CD4-positive, alpha-beta T cell treated with Interleukin-17A for 1 hour (primary cell): ENCODE measurements at places on chromosomes 2 and 18.
A peak's percentile ranks its signal among the peaks of the same experiment; 100 is the strongest.

- peak; percentile 83 for DNase-seq
Observed at GRCh38 chr2:68766376-68766845, 31.8 kb downstream of the ARHGAP25 start.

DNA sequence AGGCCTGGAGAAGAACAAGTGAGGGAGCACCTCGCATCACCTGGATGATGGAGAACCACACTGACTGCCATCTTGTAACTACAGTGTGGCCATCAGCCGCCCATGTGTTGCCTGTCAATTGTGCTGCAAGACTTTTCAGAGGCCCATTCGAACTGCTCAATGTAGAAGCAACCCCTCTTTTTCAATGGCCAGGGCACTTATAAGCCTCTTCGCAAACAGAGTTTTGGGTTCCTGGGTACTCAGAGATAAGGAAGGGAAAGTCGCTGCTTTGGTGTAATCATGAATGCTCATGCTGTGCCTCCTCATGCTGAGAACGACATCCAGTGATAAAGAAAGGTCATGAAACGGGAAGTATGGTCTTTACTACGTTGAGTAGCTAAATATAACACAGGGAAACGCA is 143.9 kb upstream of the SLC39A10 start:
- DNase-seq, result no peak

DNA sequence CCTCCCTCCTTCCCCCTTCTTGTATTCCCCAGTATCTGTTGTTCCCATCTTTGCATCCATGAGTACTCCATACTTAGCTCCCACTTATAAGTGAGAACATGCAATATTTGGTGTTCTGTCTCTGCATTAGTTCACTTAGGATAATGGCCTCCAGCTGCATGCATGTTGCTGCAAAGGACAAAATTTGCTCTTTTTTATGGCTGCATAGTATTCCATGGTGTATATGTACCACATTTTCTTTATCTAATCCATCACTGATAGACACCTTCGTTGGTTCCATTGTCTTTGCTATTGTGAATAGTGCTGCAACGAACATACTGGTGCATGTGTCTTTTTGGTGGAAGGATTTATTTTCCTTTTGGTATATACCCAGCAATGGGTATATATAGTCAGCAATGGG is 47.4 kb downstream of the VIT start:
- DNase-seq, result no peak

GRCh38 chr18:78647018-78647417 is 332.6 kb upstream of the SALL3 start:
- no peak for DNase-seq

DNA sequence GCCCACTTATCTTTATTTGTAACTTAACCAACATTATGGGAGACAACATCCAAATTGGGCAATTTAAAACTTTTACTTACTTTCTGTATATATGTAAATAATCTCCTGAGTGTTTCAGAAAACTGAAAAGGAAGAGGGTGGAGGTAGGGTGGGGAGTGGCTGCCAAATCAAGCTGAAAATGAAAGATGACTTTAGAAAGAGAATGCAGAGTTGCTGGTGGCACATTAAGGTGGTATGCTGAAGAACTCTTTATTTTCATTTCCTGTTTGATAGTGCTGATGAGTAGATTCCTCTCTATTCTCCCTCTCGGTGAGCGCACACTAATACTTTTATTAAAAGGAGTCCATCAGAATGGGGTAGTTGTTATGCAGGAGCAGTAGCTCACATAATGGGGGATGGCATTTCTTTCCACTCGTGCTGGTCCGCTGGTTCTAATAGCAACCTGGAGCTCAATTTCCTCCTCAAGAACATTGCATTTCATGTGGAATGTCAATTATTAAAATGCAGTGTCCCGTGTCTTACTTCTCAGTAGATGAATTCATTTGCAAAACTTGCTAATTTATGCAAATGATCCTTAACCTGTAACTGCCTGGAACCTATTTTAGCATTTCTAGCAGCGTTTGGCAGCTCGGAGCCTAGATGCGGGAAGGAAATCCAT is 466.9 kb upstream of the HNRNPA3 start:
- DNase-seq, result no peak

- no peak for DNase-seq
Observed at GRCh38 chr2:107323946-107324565, 438.1 kb upstream of the ST6GAL2 start.

- DNase-seq, result no peak
Observed at GRCh38 chr2:108182489-108182888, 57.3 kb upstream of the SULT1C3 start.

DNA sequence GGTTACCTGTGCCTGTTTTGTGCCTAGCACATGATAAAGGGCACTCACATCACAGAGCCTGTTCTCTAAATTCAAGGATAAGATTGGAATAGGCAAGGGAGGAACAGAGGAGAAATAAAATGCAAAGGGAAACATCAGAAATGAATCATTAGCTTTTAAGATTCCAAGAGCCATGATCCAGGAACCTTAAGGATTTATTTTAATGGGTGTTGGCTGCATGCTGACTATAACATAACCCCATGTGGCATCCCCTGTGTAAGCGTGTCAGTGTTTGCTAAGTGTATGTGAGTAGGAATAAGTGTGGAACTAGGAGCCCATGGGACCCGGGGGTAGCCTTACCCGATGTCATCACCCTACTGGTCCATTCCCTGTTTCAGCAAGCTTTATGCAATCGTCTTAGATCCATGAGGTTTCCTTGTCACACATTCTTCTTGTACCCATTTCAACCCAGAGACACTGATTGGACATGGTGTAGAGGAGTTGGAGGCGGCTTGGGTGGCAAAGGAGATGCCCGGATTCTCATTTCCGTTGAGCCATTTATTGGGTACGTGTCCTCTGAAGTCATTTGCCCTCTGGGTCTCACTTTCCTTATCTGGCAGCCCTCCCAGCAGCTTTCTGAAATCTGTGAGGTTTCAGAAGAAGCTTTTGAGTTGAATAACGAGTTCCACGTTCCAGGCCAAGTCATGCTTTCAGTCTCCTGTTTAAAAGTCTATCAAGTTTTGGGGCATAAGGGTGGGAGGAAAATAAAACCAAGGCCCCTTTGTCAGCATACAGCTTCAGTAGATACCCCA is 117.0 kb downstream of the MGAT5 start:
- DNase-seq, result no peak

DNA sequence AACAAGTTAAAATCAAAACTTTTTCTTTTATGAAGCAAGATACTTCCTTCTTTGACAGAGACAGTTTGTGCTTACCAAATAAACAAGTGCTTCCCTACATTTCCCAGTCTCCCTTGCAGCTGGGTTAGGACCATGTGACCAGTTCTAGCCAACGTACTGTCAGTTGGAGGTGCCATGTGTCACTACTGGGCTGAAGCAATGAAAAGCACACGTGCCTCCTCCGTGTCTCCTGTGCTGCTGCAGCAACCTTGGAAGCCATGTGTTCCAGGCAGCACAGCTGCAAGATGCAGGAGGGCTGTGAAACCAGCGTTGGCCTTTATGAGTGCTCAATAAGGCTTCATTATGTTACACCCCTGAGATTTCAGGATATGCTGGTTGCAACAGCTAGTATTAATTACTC is 93.2 kb downstream of the DHRS9 start:
- DNase-seq, result no peak

GRCh38 chr2:108220191-108220590 is 19.6 kb upstream of the SULT1C3 start:
- DNase-seq, result no peak

DNA sequence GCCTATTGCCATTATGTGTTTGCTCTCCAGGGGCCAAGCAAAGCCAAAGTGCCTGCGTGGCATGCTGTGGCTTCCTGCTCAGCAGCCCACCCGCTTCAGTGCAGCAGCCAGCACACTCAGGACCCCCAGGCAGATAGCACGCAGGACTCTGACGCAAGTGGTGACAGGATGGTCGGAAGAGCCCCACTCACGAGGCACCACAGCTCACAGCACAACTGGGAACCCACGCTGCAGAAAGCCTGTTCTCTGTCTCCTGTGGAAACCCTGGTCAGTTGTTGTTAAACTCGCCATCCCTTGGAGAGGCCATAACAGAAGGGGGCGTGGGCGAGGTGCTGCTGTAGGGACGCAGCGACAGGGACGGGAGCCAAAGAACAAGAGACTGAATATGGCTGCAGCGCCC is 76.4 kb downstream of the HDAC4 start:
- no peak for DNase-seq

DNA sequence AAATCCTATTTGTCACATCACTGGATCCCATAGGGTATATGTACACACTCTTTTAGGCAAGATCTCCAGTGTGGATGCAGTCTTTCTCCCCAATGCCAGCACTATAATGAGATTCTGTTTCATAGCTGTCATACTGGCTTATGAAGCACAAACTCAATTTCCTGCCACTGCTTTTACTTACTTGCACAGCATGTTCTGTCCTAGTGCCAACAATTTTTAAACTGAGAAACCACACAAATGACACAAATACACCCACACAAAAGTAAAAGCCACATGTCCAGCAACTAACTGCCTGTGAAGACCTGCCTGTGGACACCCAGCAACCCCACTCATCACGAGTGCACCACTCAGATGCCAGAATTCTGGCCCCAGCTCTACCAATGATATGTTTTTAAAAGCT is 29.6 kb upstream of the RNU4ATAC start:
- DNase-seq, result no peak

DNA sequence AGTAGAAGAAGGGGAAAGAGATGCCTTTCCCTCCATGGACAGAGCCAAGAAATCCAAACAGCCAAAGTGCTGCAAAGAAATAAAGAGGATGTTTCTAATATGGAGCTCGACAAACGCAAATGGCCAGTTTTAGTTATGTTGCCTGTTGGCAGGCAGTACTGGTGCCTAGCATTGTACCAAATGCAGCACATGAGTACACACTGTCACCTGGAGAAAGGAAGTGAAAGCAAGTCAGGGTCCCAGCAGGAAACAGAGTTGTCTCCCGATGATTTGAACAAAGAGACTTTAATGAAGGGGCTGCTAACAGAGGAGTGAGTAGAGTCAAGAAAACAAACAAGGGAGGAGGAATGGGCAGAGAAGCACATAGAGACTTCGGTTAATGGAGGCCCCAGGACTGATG is 623.0 kb downstream of the BCL11A start:
- DNase-seq, result no peak

GRCh38 chr2:160156100-160156499 is 44.0 kb downstream of the ITGB6 start:
- no peak for DNase-seq

DNA sequence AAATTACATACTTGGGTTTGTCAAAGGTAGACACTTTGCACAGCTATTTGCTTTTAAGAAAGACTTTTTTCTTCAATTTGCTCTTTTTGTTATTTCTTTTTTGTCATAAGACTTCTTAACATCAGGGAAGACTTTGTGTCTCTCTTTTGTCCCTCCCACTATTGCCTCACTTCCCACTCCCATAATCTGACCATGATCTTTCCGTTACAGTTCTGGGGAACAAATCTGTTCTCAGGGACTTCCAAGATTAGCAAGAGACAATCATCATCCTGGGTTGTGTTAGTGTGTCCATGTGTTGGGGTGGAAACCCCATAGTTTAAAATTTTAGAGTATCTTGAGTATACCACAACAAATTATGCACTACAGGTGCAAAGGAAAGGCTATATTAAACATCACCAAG is 75.3 kb downstream of the REV1 start:
- DNase-seq, result no peak

- no peak for DNase-seq
Observed at GRCh38 chr2:178512484-178512883, 32.2 kb downstream of the PLEKHA3 start.

- DNase-seq, result no peak
Observed at GRCh38 chr2:58006256-58006951, 40.2 kb upstream of the VRK2 start.

GRCh38 chr2:38824906-38825305 is 46.9 kb downstream of the GEMIN6 start:
- no peak for DNase-seq

- no peak for DNase-seq
Observed at GRCh38 chr2:117737846-117738245, 76.6 kb upstream of the DDX18 start.

GRCh38 chr2:105744091-105744908 is 412 bp upstream of the NCK2 start:
- peak; percentile 65 for DNase-seq

GRCh38 chr18:46388286-46388685 is 268.7 kb downstream of the LOXHD1 start:
- no peak for DNase-seq

- DNase-seq, result peak; percentile 15
Observed at GRCh38 chr2:152594022-152594766, 123.1 kb downstream of the PRPF40A start.

GRCh38 chr2:235601960-235602704 is 108.3 kb downstream of the AGAP1 start:
- no peak for DNase-seq

GRCh38 chr2:58268685-58269084 is 27.6 kb upstream of the FANCL start:
- no peak for DNase-seq

- no peak for DNase-seq
Observed at GRCh38 chr2:134782792-134783191, 55.6 kb upstream of the ACMSD start.

DNA sequence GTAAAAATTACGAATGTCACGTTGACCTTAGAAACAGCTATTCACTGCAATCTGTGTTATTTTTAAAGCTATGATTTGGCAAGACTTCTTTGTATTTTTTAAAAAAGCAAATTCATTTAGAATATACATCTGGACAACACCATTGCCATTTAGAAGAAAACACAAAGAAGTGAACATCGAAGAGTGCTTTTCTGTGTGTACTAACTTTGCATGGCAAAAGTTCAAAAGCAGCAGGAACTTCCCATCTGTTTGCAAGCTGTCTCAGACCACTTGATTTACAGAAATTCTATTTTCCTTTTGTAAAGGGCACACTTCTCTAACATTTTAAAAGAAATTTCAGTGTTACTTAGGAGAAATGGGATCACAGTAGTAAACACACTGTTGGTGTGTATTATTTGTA is 145.9 kb downstream of the CALCRL start:
- DNase-seq, result no peak

- no peak for DNase-seq
Observed at GRCh38 chr2:215415820-215416577, 19.9 kb downstream of the FN1 start.

DNA sequence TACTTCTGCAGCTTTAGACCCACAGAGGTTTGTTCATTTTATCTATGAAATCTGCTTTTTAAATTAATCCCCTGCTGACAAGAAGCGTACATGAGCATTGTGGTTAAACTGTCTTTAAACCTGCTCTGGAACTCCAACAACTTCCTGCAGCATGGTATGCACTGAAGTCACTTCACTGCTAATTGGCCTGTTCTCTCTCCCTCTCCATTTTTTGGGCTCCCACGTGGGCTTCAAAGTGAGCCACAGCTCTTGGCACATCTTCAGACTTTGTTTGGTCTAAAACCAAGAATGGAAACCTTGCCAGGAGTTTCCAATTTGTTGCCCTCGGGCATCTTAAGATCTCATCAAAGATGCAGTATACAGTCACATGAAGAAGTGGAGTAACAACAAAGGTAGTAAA is 311.4 kb downstream of the LRRTM1 start:
- DNase-seq, result no peak
